ENCODE measurements at places on chromosomes 12 and 14.

GRCh38 chr12:92068459-92068858 is 77.2 kb downstream of the BTG1 start:
- no peak for DNase-seq

- DNase-seq, result no peak
These were observed 284.8 kb upstream of the DIO3 start for GRCh38 chr14:101276309-101277091.

DNA sequence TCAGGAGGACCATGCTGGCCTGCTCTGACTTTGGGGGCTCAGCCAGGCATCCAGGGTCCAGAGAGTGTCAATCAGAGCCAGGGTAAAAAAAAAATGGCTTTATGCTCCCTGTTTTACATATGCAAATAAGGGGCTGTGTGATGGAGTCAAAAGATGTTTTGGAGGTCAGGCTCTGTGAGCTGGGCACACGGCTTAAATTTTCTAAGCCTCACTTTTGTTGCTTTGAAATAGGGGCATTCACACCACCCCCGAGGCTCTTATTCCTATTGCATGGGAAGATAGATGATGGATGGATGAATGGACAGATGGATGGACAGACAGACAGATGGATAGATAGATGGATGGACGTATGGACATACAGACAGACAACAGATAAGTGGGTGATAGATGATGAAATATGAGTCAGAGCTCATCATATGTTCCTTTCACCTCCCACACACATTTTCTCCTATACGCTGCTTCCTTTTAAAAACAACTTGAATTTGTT is 42.7 kb downstream of the RIN3 start:
- DNase-seq, result no peak

- no peak for DNase-seq
These were observed 87.9 kb upstream of the MDGA2 start for GRCh38 chr14:47763188-47763854.

DNA sequence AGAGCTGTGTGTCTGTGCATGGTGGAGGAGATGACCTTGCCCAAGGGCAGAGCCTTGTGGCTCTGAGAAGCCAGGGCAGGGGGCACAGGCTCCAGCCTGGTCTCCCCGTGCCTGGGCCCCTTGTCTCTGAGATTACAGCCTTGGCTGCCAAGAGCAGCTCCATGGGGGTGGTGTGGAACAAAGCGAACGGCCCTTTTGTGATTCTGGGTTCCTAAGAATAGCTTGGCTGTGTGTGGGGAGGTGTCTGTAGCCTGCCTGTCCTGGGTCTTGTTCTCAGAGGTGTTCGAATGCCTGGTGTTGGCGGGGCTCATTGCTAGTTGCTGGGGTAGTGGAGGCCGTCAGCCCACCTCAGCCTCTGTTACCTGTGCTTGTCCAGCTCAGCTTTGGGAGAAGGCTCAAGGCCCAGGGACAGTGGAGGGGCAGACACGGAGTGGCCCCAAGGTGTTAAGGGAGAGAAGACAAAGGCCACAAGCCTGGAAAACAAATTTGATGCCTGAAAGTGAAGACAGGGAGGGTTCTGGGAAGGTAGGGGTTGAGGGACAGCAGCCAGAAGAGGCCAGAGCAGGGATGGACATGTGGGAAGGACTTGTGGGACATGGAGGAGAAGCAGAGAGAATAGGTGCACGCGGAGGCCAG is 7.4 kb upstream of the MYH7 start:
- DNase-seq, result no peak

GRCh38 chr14:53350429-53350828 is 197.3 kb upstream of the DDHD1 start:
- DNase-seq, result no peak

- DNase-seq, result no peak
These were observed 1822.9 kb upstream of the FLRT2 start for GRCh38 chr14:83707056-83707455.

GRCh38 chr12:23534196-23534595 is 415.3 kb downstream of the SOX5 start:
- peak; percentile 50 for DNase-seq

DNA sequence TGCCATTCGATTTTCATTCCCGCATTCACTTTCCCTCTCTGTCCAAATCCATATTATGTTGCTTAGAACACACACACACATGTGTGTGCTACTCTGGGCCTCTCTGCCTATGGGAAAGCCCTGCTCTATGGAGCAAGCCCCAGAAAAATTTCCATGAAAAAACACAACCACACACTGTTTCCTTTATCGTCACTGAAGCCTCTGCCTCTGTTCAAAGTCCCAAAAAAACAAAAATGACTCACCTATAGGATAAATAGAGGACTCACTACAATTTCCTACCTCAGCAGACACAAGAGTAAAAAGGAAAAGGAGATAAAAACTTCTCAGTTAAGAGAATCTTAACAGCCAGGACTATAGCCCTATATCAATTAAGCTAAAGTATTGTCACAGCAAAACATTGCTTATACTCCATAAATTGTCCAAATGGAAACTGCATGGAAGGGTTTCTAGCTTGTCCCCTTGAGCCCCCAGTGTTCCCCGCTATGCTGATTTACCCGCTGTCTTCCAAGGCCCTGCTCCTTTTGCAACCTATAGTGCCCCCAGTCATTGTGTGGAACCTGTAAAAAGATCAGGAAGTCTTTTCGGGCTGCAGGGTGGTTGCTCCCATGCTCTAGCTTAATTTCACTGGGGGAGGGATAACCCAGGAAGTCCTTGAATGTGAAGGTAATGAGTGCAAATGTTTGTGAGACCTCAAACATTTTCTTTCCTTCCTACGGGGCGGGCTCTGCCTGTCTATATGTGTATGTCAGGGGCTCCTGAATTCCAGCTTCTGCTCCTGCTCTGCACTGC is 11.1 kb upstream of the PIP4K2C start:
- DNase-seq, result no peak

DNA sequence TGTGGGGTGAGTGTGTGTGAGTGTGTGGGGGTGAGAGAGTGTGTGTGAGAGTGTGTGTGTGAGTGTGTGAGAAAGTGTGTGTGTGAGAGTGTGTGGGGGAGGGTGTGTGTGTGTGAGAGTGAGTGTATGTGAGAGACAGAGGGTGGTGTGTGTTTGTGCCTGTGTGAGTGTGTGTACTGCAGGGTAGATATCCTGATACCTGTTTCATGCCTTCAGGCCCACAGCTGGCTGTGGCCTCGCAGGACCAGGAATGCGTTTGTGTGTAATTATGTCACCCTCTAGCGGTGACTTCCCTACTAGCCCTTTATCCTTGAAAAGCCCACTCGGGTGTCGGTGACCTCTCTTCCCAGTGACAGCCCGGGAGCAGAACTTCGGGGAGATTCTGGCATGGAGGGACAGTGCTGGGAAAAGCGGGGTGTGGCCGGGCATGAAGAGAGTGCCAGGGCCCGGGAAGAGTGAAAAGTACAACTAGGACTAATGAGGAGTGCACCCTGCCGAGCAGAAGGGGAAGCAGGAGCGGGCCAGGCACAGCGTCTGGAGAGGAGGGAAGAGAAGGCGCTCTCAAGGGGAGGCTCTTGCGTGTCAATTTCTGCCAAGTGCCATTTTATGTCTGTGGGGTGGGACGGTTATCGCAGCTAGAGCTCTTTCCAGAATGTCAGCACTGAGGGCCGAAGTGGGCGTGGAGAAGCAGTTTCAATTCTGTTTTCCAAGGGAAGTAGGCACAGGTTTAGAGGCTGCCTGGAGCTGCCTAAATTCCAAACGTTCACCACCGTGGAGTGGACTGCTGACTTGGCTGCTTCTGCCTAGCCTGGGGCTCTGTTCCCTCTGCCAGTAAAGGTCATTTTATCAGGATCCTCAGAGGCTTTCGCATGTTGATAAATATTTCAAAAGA is 11.0 kb upstream of the FBXL14 start:
- peak; percentile 50 for DNase-seq

- no peak for DNase-seq
These were observed 198.2 kb upstream of the PLEKHG7 start for GRCh38 chr12:92504594-92504981.

GRCh38 chr14:99321955-99322730 is 50.1 kb upstream of the BCL11B start:
- no peak for DNase-seq
